ENCODE measurements at places on chromosomes 2 and 18.

GRCh38 chr2:170313347-170313991 lies 135.5 kb downstream of the MYO3B start:
- DNase-seq: no peak

DNA sequence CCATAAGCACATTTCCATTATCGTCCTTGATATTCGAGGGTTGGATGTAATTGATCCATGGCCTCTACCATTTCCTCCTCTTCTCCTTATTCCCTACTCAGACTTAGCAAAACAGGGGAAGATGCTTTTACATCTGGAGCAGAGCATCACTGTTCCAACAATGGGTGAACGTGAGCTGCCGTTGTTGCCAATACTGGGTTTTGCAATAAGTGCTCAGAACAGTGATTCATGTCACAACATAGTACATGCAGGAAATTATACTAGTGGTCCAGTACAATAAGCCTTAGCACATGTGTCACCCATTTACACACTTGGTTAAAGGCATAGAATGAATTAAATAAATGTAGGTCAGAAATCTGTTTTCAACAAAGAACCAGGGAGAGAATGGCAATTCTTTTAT lies 112.4 kb downstream of the DCC start:
- no peak for DNase-seq

DNA sequence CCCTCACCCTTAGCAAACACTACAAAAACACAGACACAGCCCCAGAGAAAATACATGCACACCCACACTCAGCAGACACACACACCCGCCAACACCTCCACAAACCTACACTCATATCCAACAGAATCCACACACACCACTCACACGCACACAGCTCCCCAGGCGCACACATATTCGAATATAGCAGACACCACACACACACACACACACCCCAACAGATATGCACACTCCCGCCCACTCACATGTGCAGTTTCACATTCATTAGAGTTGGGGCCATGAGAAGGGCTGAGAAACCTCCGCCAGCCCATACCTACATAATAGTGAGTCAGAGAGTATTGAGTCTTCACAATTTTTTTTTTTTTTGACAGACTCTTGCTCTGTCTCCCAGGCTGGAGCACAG lies 29.4 kb upstream of the NOTO start:
- DNase-seq: no peak

GRCh38 chr18:23918395-23919032 lies 96.0 kb upstream of the TTC39C start:
- DNase-seq: peak; percentile 84

DNA sequence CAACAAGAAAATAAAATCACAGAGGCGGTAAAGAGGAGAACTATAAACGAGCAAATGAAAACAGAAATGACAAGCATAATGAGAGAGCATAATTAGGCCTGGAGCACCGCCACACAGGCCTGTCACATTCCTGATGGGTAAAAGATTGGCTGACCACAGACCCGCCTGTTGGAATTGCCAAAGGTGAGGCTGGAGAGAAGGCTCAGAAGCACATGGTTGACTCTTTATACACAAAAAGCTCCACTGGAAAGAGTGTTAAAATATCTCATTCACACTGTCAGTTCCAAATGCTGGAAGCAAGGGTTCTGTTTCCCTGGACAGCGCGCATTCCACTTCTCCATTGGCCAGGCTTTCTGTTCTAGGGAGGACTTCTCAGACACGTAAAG lies 5.9 kb upstream of the LGALSL start:
- DNase-seq: no peak

GRCh38 chr2:121513597-121514333 lies 16.9 kb upstream of the RNU4ATAC start:
- no peak for DNase-seq

GRCh38 chr2:121501031-121501430 lies 29.6 kb upstream of the RNU4ATAC start:
- no peak for DNase-seq

- DNase-seq: no peak
Measured at GRCh38 chr2:24354957-24355356, 5.4 kb downstream of the ITSN2 start.

GRCh38 chr2:77521931-77522470 lies at the start of gene LRRTM4:
LRRTM4 (minus strand) TSS chr2:77522376.
- DNase-seq: no peak

- no peak for DNase-seq
Measured at GRCh38 chr2:44546459-44547127, 184.8 kb downstream of the CAMKMT start.

DNA sequence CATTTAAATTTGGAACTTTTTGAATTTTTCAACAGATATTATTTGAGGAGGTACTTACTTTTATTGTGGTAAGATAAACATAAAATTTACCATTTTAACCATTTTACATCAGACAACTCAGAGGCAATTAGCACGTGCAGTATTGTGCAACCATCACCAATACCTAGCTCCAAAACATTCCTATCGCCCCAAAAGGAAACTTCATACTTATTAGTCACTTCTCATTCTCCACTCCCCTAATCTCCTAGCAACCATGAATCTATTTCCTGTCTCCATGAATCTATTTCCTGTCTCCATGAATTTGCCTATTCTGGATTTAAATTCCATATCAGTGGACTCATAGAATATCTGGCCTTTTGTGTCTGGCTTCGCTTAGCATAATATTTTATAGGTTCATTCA lies 69.9 kb upstream of the FAM136A start:
- DNase-seq: no peak

DNA sequence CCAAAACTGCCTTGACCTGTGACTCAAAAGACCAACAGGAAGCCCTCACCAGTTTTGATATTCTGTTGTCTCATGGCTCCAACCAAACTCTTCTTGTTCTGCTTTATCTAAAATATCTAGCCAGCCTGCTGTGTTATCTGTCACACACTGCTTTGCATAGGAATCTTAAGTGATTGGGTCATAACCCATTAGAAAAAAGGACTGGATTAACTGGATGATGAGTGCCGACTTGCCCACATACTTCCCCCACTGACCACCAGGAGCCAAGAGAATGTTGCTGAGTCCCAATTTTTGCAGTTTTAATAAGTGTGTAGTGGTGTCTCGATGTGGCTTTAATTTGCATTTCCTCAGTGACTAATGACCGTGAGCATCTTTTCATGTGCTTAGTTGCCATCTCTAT lies 6.5 kb downstream of the MOGAT1 start:
- DNase-seq: no peak

DNA sequence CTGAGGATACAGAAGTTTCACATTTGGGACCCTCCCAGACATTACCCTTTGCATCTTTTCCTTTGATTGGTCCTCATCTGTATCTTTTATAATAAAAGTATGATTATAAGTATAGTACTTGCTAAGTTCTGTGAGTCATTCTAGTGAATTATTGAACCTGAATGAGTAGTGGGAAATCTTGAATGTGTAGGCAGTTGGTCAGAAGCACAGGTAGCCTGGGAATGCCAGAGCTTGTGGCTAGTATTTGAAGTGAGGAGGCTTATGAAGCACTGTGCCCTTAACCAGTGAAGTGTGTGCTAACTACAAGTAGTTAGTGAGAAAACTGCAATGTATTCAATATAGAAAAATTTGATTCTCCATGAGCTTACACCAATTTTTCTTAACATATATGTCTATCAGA lies 257.6 kb downstream of the GRB14 start:
- no peak for DNase-seq

DNA sequence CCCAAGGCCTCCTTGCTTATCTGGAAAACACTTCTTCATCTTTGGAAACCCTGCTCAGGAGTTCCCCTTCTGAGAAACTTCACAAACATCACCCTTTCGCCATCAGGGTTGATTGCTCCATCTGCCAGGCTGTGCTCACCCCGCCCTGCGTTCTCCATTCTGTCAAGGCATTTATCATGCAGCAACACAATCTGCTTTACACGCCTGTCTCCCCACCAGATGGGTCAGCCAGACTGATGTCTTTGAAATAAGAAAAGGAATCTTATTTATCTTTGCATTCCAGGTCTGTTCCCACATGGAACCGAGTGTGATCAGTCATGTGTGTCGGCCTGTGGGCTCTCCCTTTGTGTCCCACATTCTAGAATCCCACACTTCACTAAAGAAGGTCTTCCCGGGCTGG lies 110.0 kb upstream of the ARL4C start:
- DNase-seq: peak; percentile 3

DNA sequence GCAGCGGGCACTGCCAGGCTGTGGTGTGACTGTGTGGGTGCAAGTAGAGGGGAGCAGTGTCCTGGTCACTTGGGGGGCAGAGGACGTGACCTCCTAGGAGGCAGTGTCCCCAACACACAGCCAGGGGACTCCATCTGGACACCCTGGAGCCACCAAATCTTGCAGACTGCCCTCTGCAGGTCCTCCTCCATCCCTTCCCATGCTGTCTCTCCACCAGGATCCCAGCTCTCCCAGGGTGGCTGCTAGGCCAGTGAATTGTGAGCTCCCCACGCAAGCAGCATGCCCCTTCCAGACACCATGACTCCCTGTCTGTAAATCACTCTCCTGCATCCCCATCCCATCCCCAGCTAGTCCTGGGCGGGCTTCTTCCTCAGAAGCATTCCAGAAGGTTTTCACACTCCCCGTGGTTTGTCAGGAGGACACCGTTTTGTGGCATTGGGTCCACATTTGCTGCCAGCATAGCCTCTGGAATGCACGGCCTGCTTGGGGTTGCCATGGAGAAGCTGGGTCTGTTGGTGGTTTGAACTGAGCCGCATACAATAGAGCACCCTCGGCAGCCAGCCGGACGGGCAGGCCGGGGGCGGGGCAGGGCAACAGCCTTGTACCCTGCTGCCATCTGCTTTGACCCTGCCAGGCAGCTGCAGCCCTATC lies 210.7 kb downstream of the KLHL29 start:
- no peak for DNase-seq

GRCh38 chr2:70551167-70551566 lies 2.5 kb downstream of the TGFA start:
- DNase-seq: no peak

- no peak for DNase-seq
Measured at GRCh38 chr2:227615906-227616305, 1.3 kb upstream of the SCYGR3 start.

GRCh38 chr18:67582488-67582887 lies 66.0 kb upstream of the DSEL start:
- DNase-seq: no peak

DNA sequence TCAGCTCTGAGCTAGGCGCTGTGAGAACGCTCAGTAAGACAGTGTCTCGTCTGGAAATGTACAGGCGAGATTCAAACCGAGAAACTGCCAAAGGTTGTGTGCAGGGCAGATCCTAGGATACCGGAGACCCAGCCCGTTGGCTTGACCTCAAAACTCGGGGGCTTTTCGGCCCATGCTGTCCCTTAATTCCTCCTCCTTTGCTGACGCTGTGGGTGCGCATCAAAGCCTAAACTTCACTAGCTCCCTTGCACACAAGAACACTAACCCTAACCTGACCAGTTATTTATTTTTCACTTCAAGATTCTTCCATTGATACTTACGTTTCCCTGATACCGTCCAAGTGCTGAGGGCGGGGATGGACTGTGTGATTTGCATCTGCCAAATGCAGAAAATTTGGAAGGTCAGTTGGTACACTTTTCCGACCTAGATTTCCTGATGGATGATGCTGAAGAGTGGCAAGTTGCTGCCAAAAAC lies 1.0 kb upstream of the AAK1 start:
- DNase-seq: no peak

DNA sequence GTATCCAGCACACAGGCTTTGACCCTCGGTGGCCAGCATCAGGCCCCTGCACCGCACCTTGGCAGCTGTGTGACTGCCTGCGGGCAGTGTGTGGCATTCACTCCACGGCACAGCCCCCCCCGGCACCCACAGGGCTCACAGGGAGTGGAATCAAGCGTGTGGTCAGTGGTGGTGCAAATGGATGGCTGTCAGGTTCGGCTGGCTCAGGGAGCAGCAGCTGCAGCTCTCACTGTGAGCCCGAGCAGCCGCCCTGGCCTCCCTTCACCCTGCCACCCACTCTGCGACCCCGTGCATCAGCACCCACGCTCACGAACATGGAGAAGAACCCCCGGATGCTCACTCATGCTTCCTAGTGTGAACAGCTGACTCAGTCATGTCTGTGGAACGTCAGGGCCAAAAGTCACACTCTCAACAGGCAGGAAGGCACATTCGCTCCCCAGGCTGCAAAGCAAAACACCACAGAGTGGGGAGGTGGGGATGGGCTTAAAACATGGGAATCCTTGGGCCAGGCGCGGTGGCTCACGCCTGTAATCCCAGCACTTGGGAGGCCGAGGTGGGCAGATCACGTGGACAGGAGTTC lies 41.5 kb upstream of the GPC1 start:
- DNase-seq: no peak

GRCh38 chr2:201484805-201485204 lies 33.3 kb downstream of the STRADB start:
- DNase-seq: no peak

GRCh38 chr2:236195726-236196125 lies 27.5 kb upstream of the GBX2 start:
- no peak for DNase-seq

GRCh38 chr2:213067888-213068287 lies 83.5 kb downstream of the IKZF2 start:
- no peak for DNase-seq

DNA sequence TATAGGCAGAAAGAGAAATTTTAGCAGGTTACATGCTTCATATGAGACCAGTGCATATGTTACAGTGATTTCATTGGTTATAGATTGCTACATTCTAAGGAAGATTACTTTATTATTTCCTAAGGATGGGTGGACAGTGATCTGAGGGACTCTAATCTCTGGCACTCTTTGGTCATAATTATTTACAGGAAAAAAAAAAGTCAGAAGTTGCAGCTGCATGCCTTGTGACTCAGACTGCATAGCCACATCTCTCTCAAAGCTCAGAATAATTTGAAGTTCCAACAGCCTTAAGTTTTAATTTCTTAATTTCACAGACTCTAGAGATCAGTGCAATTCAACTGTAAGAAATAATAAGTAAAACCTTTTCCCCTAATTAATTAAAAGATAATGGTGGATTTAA lies 27.1 kb upstream of the BARD1 start:
- DNase-seq: no peak

GRCh38 chr2:32783469-32783868 lies 155.6 kb downstream of the TTC27 start:
- DNase-seq: no peak

- DNase-seq: no peak
Measured at GRCh38 chr18:63207143-63207790, 112.3 kb downstream of the BCL2 start.

- DNase-seq: no peak
Measured at GRCh38 chr2:199310771-199311585, 146.8 kb downstream of the SATB2 start.

- DNase-seq: no peak
Measured at GRCh38 chr2:16653799-16654198, 11.8 kb downstream of the CYRIA start.

Measured in hematopoietic multipotent progenitor cell treated with erythropoietin and hydrocortisone succinate and interleukin-3 and kit ligand, for 8 days (in vitro differentiated cells).